CD4-positive, CD25-positive, alpha-beta regulatory T cell (primary cell): ENCODE measurements at places on chromosomes 2 and 18. TPM values are rescaled to one million over a fixed set of nuclear protein-coding genes. Genes with fewer than 3 reads are reported as not detected.

Gene TMEM37
- polyA plus RNA-seq = 0.19 TPM

Gene VIL1
- 0.08 TPM for polyA plus RNA-seq

Gene RAPH1
- 0.90 TPM for polyA plus RNA-seq

Gene KCNK3
- polyA plus RNA-seq = not detected

Gene C2orf69
- 12.4 TPM for polyA plus RNA-seq

Gene PSTPIP2
- 10.3 TPM for polyA plus RNA-seq

Gene GALNT13
- not detected for polyA plus RNA-seq

Gene SERPINB12
- not detected for polyA plus RNA-seq

Gene TMEM247
- polyA plus RNA-seq = not detected

Gene CFAP53
- polyA plus RNA-seq = 0.27 TPM

Gene UGT1A8
- not detected for polyA plus RNA-seq

Gene ADAM23
- not detected for polyA plus RNA-seq

Gene TRPM8
- polyA plus RNA-seq = not detected

Gene TBR1
- polyA plus RNA-seq = not detected

Gene FN1
- not detected for polyA plus RNA-seq

Gene ASNSD1
- 66.5 TPM for polyA plus RNA-seq
